GOT3 (cell line): ENCODE measurements at places on chromosomes 12 and 14.

DNA sequence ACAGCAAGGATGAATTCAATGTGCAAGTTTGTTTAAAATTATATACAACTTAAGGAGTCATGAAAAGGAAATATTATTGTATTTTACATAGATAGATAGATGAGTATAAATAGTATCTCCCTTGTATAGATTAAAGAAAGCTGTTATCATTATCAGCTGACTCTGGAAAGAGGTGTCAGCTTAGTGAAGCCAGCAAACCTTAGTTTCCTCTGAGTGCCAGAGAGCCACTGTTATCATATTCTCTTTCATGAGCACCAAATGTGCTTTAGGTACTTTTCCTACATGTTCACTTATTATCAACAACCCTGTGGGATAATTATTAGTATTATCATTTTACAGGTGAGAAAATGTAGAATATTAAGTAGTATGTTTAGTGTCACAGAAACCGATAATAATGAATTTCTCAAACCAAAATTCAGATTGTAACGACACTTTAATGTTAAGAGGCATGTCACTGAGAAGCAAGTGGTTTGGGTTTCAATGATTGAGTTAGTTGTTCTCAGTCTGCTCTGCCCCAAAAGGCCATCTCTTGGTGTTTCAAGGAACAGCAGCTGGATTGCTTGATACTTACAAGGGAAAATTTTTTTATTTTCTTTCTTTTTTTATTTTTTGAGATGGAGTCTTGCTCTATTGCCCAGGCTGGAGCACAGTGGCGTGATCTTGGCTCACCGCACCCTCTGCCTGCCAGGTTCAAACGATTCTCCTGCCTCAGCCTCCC lies 53.7 kb downstream of the PLEKHA5 start:
- no peak for DNase-seq

GRCh38 chr14:77961847-77962580 lies 162.1 kb downstream of the ADCK1 start:
- no peak for DNase-seq

GRCh38 chr12:124605150-124605882 lies 37.9 kb upstream of the NCOR2 start:
- no peak for DNase-seq

DNA sequence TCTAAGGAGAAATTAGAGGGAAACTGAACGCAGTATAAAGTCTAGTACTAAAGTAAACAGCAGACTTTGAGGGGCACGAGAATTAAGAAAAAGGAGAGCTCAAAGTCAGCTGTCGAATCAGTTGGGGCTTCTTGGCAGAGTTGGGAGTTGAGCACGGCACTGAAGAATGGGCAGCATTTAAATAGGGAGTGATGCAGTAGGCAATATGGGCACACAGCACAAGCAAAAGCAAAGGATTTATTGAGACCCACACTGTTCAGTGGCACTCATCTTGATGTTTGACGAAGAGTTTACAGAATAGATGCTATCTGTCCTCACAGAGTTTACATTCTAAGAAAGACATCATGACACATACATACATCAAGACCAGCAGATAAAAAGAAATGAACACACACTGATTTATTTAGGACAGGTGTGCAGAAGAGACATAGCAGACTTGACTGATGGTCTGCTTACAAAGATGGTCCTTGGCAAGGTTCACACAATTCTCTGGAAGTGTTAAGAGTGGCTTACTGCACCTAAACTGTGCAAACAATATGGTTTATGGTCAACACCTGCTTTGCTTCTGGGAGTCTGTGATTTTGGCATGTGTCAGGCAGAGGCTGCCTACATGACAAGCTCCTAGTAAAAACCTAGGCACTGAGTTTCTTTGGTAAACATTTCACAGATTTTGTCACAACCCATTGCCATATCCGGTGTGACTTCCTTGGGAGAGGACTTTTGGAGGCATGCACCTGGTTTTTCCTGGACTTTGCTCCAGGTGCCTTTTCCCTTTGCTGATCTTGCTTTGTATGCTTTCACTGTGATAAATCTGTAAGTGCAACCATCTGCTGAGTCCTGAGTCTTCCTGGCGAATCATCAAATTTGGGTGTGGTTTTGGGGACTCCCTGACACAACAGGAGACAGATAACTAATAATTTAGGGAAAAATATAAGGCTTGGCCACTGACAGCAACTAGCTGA lies 26.3 kb downstream of the ALKBH1 start:
- DNase-seq: no peak
